CD4-positive, alpha-beta T cell treated with Interleukin-2 at 100 ng/mL for 4 hours (primary cell): ENCODE measurements at places on chromosomes 16 and 17.

DNA sequence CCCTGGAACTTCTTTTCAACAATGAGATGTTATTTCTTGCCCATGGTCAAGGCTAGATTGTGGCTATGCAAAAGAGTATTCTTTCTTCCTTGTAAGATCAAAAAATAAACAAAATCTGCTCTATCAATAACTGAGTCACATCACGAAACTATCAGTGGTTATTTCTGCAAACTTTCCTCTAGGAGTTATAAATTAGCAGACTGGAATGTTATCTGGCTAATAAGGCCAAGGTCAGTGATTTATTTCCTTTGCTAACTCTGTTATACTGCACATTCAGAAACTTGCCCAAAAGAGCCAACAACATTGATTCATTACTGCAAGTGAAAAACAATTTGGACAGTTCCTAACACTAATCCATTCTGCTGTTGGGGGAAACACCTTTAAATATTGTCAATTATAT is 5.0 kb downstream of the ARL6IP1 start:
- no peak for DNase-seq

- DNase-seq = no peak
Measured at GRCh38 chr16:83624429-83625120, 183.2 kb upstream of the HSBP1 start.

- no peak for DNase-seq
Measured at GRCh38 chr16:68202091-68202519, 33.8 kb downstream of the ESRP2 start.

DNA sequence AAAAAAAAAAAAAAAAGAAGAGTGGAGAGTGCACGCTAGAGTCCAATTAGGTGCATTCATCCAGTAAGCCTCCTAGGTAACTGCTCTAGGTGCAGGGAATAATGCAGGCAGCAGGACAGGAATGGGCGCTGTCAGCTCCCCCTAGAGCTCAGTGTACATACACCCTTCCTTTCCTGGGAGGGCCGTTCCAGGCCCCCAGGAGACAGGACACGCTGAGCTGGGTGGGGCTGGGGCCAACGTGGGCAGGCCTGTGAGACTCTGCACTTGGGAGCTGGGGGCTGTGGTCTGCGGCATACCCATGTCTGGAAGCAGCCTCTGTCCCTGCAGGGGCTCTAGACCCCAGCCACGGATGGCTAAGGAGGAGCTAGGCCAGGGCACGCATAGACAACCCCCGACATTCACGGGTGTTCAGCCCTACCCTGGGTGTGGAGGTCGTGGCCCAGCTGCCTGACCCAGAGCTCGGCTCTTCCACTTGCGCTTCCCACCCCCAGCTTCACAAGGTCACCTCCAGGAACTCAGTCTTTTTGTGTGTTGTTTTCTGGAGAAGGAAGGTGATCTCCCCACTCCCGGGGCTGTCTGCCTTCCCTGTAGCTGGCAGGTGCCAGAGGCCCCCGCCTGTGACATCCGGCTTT is 1.0 kb upstream of the ANTKMT start:
- no peak for DNase-seq

- no peak for DNase-seq
Measured at GRCh38 chr16:71230122-71230845, at the start of gene HYDIN. TSS of gene HYDIN (minus strand) at chr16:71230722. CDS start at chr16:71186895, 43,827 bp downstream.

- no peak for DNase-seq
Measured at GRCh38 chr17:75845933-75846691, 1.9 kb upstream of the UNC13D start.

GRCh38 chr17:63595132-63595531 is 5.6 kb upstream of the TACO1 start:
- no peak for DNase-seq

GRCh38 chr17:82006468-82007227 is 16.0 kb downstream of the CENPX start:
- DNase-seq = no peak

DNA sequence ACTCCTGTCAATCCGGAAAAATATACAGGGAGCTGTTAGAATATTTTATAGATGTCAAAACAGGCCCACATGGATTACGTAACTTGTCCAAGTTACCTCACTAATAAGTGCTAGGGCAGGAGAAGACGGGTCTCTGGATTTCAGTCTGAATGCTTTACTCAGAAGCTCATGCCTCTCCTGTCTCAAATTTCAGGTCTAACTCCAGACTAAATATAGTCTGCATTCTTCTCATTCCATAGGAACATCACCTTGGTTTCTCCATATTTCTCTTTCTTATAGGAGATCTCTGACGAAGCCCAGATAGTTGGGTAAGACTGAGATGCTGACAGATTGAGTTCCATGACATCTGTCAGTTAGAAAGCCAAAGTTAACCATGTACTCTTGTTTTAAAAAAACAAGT is 174.2 kb downstream of the STX8 start:
- no peak for DNase-seq

DNA sequence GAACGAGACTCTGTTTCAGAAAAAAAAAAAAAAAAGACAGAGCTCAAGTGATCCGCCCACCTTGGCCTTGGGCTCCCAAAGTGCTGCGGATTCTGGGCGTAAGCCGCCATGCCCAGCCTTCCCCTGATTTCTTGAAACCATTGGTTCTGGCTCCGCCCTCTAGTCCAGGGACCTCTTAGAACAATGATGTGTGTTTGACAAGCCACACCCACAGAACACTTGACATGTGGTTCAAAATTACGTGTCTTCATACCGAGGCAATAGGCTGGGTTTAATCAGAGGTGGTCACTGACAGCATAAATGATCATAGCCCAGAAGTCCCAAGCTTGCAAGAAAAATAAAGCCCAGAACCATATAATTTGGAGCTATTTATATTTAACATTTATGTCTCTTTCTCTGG is 23.0 kb downstream of the KNOP1 start:
- DNase-seq = no peak

- DNase-seq = peak; percentile 2
Measured at GRCh38 chr16:86044241-86044671, 145.3 kb downstream of the IRF8 start.

GRCh38 chr16:87365021-87365713 is 18.4 kb downstream of the FBXO31 start:
- no peak for DNase-seq

DNA sequence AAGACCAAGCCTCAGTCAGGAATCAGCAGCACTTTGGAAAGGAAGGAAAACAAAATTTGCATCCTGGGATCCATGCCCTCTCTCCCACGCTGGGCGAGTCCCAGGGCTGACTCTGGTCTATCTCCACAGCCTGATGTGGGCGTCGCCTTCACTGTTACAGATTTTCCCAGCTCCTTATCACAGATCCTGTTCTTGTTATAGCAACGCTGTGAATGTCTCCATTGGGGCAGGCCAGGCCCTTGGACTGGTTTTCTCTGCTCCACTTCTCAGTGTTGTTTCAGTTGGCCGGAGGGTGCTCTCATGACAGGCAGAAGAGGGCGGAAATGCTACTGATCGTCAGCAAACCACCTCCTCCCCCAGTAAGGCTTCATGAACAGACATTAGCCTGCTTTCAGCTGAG is 127.9 kb upstream of the CDH11 start:
- no peak for DNase-seq

DNA sequence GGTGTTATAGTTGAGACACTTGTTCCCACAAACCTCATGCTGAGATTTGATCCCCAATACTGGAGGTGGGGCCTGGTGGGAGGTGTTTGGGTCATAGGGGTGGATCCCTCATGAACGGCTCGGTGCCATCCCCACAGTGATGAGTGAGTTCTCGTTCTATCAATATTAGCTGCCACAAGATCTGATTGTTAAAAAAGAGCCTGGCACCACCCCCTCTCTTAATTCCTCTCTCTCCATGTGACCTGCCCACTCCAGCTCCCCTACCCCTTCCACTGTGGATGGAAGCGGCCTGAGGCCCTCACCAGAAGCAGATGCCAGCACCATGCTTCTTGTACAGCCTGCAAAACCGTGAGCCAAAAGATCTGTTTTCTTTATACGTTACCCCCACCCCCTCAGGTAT is 31.2 kb downstream of the TRIM16 start:
- DNase-seq = no peak

- no peak for DNase-seq
Measured at GRCh38 chr17:13646411-13646810, 44.7 kb upstream of the HS3ST3A1 start.

- no peak for DNase-seq
Measured at GRCh38 chr17:65857718-65858117, 296.3 kb upstream of the AXIN2 start.

DNA sequence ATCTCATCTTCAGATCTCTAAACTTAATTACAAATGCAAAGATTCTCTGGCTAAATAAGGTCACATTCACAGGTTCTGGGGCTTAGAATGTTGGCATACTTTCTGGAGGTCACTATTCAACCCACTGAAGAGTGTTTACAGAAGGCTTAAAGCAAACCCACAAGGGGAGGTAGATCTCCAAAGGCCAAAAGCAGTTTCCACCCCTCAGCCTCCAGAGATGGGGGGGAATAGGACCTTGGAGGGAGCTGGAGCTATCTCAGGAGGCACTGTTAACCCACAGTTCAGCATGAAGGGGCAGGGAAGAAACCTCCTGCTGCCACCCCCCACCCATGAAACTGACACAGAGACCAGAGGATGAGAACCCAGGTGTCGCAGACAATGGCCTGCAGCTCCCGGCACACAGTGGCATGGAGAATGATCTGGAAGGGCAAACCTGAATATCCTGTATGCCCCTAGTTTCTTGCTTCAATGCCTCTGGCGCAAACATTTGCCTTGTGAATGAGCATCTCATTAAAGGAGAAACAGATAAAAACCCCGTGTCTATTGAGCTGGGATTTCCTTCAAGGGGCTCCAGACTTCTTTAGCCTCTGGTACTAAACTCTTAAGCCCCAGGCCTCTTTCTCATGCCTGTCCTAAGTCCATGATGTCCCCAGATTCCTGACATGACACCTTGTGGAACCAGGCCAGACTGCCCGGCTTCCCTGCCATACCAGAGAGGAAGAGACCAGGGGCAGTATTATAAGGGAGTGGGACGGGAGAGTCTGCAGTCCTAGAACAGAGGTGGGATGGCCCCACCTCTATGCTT is 103.1 kb upstream of the CDH5 start:
- DNase-seq = no peak

- peak; percentile 54 for DNase-seq
Measured at GRCh38 chr17:77372444-77373298, 231.9 kb downstream of the SEC14L1 start.

- no peak for DNase-seq
Measured at GRCh38 chr16:50257876-50258275, 8.5 kb upstream of the ADCY7 start.

GRCh38 chr16:25912321-25912720 is 220.6 kb downstream of the HS3ST4 start:
- DNase-seq = no peak

- DNase-seq = no peak
Measured at GRCh38 chr17:39360537-39360936, 40.9 kb downstream of the FBXL20 start.

DNA sequence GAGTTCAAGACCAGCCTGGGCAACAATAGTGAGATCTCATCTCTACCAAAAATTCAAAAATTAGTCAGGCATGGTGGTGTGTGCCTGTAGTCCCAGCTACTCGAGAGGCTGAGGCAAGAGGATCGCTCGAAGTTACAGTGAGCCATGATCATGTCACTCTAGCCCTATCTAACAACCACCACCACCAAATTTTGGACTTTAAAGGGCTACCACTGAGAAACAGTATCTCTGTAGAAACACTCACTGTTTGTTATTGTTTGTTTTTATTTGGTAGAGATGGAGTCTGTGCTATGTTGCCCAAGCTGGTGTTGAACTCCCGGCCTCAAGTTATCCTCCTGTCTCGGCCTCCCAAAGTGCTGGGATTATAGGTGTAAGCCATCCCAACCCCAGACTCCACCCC is 1.3 kb upstream of the UBALD2 start:
- no peak for DNase-seq

- DNase-seq = peak; percentile 100
Measured at GRCh38 chr17:7214300-7215135, 5.1 kb downstream of the DLG4 start.

- no peak for DNase-seq
Measured at GRCh38 chr16:57382535-57383275, 10.4 kb downstream of the CX3CL1 start.

GRCh38 chr16:19118938-19119431 is 5.2 kb downstream of the ITPRIPL2 start:
- peak; percentile 27 for DNase-seq

GRCh38 chr17:80029258-80029974 is 6.3 kb downstream of the TBC1D16 start:
- no peak for DNase-seq

- no peak for DNase-seq
Measured at GRCh38 chr16:90011508-90011819, 7.8 kb downstream of the DBNDD1 start.

GRCh38 chr16:58070585-58070984 is 45.0 kb downstream of the MMP15 start:
- no peak for DNase-seq

DNA sequence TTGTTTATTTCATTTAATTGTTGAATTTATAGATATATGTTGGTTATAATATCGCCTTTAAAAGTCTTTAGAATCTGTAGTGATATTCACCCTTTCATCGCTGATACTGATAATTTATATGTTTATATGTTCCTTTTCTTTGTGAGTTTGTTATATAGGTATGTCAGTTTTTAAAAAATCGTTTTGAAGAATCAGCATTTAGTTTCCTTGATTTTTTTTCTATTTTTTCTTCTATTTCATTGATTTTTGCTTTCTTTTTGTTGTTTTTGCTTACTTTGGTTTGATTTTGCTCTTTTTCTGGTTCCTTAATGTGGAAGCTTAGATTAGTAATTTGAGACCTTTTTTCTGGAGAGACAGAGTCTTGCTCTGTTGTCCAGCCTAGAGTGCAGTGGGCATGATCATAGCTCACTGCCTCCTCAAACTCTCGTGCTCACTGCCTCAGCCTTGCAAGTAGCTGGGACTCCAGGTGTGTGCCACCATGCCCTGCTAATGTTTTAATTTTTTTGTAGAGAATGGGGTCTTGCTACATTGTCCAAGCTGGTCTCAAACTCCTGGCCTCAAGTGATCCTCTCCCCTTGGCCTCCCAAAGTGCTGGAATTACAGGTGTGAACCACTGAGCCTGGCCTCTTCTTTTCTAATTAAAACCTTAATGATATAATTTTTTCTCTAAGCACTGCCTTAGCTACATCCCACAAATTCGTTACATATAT is 7.5 kb downstream of the IST1 start:
- no peak for DNase-seq

DNA sequence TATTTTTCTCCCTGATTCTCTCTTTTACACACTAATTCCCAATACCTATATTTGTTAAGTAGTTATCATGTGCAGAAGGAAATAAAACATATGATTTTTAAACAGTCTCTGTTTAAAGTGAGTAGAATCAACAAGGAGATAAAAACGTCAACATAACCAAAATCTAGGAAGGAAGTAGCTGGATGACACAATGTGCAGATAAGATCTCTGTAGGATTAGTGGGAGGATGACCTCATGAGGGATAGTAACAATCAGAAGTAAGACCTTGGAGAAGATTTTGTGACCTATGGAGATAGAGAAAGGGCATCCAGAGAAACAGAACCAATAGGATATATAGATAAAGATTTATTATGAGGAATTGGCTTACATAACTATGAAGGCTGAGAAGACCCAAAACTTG is 262.6 kb upstream of the CDH11 start:
- no peak for DNase-seq

GRCh38 chr16:3590736-3591435 is 13.7 kb upstream of the NLRC3 start:
- no peak for DNase-seq

GRCh38 chr16:68644296-68644695 is 814 bp upstream of the CDH3 start:
- DNase-seq = no peak

- DNase-seq = no peak
Measured at GRCh38 chr17:44933824-44934744, 13.5 kb downstream of the KIF18B start.

GRCh38 chr17:78781104-78781892 is 775 bp downstream of the CYTH1 start:
- DNase-seq = no peak
